NCI-H1930 (cell line): ENCODE measurements at places on chromosomes 16 and 17.

DNA sequence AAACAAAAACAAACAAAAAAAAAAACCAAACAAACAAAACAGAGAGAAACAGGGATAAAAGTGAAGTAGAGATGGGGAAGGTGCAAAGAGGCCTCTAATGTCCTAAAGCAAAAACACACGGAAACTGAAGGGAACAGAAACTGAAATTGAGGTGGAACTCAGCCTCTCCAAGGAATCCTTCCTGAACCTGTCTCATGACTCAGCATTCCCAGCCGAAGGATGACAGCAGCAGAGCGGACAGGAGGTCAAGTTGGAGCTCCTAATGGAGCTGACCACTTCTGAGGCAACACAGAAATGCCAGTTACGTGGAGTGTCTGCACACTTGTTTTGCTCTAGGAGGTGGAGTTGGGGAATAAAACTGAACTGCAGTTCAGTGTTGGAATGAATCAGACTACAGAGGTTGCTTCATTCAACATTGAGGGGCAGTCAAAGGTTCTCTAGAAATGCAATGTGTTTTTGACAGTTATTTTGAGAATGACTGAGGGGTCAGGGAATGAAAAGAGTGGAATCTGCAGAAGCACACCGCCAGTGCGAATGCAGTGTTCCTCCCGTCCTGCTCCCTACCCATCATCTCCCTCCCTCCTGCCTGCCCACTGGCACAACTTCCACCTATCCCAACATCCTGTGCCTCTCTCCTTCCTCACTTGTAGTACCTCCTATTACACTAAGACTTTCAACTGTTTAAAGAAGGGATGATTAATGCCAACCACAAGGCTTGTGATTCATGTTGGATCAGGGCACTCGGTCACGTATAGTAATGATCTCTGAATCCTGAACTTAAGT is 6.3 kb downstream of the UBE2O start:
- no peak for DNase-seq

GRCh38 chr16:1159325-1159972 is 6.5 kb downstream of the CACNA1H start:
- no peak for DNase-seq

DNA sequence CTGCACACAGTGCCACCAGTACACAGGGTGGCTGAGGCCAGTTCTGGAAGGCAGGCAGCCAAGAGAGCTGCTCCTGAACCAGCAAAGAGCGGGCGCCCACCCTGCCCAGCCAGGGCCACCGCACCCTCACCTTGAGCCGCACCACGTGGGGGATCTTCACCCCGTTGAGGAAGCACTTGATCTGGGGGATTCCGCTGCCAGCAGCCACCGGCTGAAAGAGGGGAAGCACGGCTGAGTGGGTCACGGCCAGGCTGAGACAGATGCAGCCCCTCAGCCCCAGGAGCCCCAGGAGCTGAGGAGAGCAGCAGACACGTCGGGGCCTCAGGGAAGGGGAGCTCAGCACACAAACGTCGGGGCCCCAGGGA is 14.6 kb upstream of the CCDC154 start:
- DNase-seq: no peak

- DNase-seq: no peak
These were observed 27.9 kb upstream of the LYRM9 start for GRCh38 chr17:27921077-27921476.

DNA sequence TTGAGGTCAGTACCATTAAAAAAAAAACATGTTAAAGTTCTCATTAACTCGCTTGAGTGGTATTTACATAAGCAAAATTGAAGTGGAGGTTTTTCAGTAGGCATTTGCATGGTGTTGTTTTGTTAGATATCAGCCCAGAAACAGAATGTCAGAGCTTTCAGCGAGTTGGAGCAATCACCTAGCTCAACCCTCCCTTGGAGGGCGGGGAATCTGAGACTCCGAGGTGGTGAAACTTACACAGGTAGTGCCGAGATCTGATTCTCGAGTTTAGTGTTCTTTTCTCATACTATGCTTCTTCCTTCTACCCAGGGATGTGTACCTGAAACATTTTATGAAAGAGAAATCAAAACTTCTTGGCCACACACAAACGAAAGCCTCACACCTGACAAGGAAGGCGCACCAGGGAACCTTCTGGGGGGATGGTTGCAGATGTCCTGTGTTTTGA is 6.6 kb downstream of the SEC14L1 start:
- DNase-seq: no peak

DNA sequence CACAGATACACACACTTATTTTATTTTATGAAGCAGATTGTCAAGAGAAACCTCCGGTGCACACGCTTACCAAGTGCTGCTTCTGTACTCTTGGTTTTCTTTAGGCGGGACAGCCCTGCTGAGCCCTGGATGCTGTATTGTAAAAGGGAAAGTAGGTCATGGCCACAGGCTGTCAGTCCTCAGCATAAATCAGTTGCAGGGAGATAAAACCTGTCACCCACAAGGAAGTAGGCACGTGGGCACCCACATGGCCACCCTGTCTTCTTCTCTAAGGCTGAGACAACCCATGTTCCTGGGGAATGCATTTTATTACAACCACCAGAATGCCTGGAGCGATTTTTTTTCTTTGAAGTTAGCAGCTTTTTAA is 59.3 kb downstream of the ASIC2 start:
- no peak for DNase-seq

DNA sequence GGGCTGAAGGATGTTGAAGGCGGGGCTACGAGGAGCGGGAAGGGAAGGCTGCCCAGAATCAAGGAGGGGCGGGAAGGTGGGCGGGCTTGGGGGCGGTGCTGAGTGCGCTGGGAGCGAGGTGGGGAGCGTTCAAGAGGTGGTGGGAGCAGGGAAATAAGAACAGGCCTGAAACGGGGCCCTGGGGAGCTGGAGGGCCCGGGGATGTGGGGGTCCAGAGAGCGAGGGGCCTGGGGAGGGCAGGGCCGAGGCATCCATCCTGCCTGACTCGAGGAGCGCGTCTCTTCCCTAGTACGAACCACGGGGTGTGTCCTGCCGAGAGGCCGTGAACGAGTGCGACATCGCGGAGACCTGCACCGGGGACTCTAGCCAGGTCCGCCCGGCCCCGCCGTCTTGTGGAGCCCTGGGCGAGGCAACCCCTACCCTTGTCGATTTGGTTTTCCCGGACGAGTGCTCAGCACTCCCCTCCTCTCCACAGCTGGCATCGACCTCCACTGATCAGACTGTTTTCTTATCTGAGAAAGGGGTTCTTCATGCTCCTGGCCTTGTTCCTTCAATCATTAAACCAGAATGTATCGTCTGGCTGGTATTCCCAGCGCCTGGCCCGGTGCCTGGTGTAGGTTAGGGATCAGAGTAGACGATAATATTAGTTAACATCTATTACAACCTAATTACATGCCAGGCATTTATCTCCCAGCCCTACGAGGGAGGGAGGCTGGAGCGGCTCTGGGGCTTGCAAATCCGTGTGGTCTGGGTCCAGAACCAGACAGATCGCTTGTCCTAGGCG is 17.2 kb downstream of the ADAM11 start:
- DNase-seq: no peak

DNA sequence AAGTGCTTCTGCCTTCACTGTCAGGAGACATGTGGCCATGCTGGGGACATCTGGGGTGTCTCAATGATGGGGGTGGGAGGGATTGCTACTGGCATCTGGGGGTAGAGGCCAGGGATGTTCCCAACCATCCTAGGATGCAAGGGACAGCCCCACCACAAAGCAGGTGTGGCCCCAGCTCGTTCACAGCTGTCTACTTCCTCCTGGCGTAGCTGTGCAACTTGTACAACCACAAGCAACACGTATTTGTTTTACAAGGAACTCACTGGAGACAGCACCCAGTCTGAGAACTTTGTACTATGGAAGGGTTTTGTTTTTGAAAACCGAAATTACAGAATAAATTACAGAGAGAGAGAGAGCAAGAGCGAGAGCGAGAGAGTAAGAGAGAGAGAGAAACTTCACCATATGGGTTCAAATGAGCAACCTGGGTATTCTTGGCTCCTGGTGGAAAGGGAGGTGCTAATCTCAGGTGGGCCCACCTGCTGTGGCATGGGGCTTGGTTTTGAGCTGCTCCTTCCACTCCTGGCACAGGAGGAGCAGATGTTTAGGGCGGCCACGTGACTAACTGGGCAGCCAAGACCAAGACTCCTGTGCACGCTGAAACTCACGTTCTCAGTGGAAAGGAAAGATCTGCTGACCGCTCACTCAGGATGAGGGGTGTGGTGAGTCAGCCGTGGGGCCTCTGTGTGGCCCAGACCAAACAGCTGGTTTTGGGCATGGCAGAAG is 17.5 kb upstream of the TNFRSF13B start:
- DNase-seq: no peak

DNA sequence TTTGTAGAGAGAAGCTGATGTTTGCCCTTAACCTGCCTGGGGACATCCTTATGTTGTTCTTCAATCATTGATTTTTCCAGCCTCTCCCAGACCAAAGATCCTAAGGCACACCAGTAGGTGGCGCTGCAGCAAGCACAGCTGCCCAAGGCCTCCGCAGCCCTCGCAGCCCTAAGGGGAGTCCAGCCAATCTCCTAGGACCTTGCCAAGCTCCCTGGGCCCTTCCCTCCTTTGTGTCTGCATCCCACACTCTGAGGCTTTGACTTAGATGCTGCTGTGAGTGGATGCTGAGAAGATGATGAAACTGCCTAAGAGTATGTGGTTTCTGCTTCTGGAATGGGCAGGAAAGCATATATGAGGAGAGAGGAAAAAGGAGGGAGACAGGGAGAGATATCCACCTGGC is 47.1 kb downstream of the SPACA3 start:
- peak; percentile 23 for DNase-seq

DNA sequence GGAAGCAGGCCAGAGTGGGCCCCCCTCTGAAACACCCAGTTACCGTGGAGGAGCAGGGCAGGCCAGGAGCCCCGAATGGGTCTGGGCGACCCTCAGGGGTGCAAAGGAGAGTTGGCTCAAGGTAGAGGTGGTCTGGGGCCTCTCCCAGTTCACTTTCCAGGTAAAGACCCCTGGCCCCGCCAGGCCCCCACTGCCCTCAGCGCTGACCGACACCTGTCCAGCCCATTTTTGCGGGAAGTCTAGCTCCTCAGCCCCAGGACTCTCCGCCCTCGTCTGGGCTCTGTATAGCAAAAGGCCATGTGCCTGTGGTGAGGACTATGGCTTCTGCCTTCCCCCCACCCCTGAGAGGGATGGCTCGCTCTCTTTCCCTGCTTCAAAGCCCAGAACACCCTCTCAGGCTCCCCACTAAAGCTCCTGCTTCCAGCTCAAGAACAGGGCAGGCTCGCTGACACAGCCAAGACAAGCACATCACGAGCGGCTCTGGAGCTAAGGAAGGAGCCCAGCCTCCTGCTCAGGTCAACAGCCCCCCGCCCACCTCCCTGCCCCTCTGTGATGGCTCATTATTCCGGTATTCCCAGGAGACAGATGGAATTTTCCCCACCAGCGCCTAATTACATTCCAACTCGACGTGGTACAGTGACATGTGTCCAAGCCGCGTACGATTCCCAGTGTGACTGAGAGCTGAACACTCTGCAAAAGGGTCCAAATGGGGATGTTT is 59.4 kb downstream of the RTN4RL1 start:
- DNase-seq: no peak

- DNase-seq: peak; percentile 17
These were observed 465.9 kb upstream of the ERCC4 start for GRCh38 chr16:13453938-13454553.

DNA sequence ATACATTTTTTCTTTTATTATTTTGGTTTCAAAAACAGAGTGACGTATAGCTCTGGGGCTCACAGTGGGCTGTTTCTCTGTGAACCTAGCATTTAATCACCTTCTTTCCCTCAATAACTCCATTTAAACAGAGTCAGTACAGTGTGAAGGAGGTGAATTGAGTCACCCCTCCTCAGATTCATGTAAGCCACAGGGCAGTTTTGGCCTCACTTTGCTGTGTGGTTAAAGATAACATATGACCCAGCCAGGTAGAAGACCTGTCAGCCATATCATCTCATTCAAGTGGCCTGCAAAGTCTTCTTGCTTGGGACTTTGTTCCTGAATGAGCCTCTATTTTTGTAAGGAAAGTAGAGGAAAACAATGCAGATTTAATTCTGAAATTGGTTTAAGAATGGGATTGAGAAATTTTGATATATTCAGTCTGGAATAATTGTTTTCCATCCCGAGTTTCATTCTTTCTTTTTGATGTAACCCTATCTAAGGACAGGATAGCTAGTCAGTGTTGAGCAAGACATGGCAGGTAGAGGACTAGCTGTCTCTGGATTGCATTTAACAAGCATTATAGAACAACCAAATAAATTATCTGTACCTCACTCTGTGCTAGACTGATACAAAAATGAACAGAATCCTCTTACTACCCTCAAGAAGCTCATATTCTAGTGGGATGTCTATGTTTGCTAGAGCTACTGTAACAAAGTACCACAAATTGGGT is 13.1 kb downstream of the MAP2K6 start:
- DNase-seq: no peak
